Activated effector memory CD4-positive, alpha-beta T cell treated with anti-CD3 and anti-CD28 coated beads, Interleukin-2, amount 50 U/mL, for 16 hours (primary cell): ENCODE measurements at places on chromosomes 7 and 10.

DNA sequence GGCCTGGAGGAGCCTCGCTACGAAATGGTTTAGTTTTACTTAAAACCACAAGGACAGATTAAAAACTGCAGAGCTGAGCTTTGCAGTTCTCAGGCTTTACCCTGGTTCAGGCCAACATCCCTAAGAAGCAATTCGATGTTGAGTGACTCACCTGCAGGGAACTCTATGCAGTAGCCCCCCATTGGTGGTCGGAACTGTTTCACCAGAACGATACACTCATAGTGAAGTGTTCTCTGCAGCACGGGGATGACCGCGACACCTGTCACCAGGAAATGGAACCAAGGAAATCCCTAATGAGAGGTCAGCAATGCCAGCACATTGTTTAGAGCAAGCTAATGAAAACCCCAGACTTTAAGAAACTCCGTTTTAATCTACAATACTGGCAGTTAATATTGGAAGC lies 18.0 kb downstream of the NUDT5 start:
- no peak for DNase-seq

GRCh38 chr7:3265388-3265787 lies 35.7 kb upstream of the SDK1 start:
- no peak for DNase-seq

GRCh38 chr10:90199093-90199492 lies 497.7 kb downstream of the KIF20B start:
- DNase-seq, result no peak

DNA sequence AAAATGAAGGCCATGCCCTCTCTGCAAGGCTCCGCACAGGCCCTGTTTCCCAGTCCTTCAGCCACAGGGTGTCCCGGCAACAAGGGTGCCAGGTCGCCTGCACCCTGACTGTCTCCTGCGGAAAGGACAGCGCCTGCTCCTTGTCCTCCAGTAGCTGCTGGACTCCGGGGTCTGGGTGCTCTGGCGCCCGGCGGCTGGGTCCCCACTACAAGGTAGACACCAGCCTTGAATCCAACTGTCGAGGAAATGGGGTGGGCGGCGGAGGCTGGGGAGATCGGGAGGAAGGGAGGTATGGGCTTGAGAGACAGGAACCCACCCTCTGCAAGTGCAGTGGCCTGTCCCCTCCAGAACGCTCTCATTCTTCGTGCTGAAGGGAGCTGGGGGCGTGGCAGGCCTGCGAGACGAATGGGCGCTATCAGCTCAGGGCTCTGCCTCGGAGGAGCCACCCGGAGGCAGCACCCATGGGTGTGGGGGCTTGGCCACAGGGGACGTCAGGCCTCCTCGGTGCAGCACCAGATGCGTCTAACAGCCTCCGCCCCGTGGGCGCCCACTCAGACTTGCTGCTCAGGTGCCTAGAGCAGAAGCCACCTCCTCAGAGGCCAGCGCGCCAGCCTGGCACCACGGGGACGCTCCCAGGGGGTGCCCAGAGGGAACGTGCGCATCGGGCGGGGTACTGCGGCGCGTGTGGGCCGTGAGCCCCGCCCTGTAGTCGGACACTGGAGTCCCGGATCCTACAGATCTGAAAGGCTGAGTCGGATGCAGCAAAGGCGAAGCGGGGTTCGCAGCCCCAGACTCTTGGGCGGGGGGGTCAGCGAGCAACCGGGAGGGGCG lies 15.6 kb downstream of the ADAM8 start:
- DNase-seq, result peak; percentile 86

GRCh38 chr7:151727579-151728285 lies 149.2 kb downstream of the PRKAG2 start:
- DNase-seq, result peak; percentile 80

GRCh38 chr10:75101416-75102251 lies 9.8 kb upstream of the SAMD8 start:
- no peak for DNase-seq

DNA sequence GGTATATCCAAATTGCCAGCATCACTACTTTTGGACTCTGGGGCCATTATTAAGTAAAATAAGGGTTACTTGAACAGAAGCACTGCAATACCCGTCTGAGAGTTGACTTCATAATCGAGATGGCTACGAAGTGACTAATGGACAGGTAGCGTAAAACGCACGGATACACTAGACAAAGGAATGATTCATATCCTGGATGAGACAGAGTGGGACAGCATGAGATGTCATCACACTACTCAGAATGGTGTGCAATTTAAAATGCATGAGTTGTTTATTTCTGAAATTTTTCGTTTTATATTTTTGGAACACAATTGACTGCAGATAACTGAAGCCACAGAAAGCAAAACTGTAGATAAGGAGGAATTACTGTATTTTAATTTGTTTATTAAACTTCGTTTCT lies 421.5 kb upstream of the LRGUK start:
- DNase-seq, result no peak

DNA sequence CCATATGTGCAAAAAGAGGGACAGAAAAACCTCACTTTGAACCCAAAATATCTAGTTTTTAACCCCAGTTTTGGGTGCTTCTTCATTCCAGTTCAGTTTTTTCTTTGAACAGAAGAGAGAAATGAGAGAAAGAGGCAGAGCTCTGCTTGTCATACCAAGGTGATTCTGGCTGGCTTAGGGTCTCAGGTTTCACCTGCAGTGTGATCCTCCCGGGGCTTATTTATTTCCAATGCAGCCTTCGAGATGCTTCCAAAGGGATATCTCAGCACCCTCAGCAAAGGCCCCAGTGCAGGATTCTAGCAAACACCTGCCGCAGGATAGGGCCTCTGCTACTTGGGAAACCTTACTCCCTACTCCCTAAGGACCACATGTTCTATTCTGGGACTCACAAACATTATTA lies 131.3 kb downstream of the WDR11 start:
- DNase-seq, result no peak
